Activated B cell treated with CpG ODN at 0.5 μM for 24 hours (primary cell): ENCODE measurements at places on chromosomes 1 and 21.

DNA sequence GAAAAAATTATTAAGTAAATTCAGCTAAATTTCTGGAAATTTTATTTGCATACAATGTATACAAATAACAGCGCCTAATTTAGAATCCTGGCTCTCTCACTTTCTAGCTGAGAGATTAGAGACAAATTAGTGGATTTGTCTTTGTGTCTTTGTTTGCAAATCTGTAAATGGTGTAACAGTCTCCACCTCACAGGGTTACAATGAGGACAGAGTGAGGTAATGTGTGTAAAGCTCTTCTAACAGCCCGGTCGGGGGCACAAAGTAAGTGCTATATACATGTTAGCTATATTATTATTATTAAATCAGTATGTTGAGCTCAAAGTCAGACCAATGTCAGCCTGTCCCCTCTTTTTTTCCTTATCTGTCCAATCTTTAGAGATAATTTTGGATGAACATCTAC, 5.0 kb upstream of the ADAMTSL4 start:
- no peak for DNase-seq

DNA sequence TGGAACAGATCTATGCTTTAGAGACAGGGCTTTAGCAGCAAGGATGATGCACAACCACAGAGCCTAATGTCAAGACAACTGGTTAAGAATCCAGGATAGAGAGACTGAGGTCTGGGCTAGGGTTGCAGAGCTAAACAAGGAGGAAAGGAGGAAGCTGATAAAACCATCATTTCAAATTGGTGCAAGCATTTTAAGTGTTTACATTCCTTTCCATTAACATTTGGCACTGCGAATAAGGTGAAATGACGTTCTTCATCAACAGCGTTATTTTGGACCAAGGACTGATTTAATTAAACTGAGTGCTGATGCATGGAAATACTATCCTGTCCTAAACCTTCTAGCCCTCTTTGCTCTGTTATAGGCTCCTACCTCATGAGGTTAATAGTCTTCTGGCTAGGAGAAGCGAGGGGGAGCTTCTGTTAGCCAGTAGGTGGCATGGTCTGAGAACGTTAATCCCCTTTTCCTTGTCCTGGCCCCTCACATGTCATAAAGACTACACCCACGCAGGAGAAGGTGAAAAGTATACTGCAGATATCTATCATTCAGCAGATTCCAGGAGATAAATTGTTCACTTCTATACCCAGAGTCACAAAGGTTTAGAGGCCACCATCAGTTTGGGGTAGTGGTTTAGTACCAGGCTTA, 7.6 kb upstream of the C1orf21 start:
- no peak for DNase-seq

DNA sequence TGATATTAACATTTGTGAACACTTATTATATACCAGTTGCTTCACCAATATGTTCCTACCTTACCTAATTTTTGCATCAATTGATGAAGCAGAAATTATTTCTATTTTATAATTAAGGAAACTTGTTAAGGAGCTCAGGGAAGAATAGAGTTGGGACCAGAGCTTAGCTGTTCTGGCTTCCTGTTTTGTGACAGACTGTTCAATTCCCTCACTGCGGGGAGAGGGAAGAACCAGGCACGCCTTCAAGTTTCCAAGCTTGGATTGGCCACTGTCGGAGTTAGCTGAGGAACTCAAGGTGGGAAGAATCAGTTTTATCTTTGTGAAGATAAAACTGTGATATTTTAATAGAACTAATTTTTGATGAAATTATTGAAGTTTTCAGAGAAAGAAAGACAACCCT, 142.3 kb upstream of the LMO4 start:
- no peak for DNase-seq

- DNase-seq, result no peak
Observed at GRCh38 chr1:192691041-192691440, 55.1 kb downstream of the RGS13 start.

GRCh38 chr1:200654660-200655059, 15.0 kb downstream of the DDX59 start:
- DNase-seq, result no peak

DNA sequence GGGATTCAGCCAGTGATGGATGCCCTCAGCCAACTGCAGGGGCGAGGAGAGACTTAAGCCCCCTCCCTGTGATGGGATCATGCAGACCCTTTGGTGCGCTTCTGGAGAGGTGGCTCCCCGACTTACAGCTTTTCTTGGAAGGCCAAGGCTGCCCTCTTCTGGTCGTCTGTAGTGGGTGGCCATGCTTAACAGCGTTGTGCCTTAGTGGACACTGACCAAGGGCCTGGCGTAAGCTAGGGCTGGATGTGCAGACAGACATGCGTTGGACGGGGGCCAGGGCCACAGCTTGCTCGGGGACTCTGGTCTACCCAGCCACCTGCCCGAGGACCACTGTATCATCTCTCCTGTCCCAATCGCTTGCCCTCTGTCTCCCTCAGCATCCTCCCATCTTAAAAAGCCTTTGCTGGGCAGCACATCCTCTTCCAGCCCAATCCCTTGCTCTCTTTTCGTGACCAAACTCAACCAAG, 5.5 kb downstream of the AZIN2 start:
- peak; percentile 33 for DNase-seq

GRCh38 chr1:197021716-197022115, 44.4 kb downstream of the CFHR5 start:
- no peak for DNase-seq

- no peak for DNase-seq
Observed at GRCh38 chr1:53740621-53741105, 1.7 kb upstream of the GLIS1 start.

- no peak for DNase-seq
Observed at GRCh38 chr1:177310326-177310725, 139.6 kb downstream of the BRINP2 start.

GRCh38 chr1:87007323-87007722, 92.9 kb downstream of the HS2ST1 start:
- no peak for DNase-seq

- no peak for DNase-seq
Observed at GRCh38 chr1:211579440-211580302, 710 bp upstream of the SLC30A1 start.

- no peak for DNase-seq
Observed at GRCh38 chr1:16608838-16609560, 4.4 kb downstream of the NBPF1 start.

GRCh38 chr1:19382222-19382621, 70.1 kb downstream of the SLC66A1 start:
- DNase-seq, result no peak

GRCh38 chr1:82065916-82066315, 265.2 kb downstream of the ADGRL2 start:
- DNase-seq, result no peak

DNA sequence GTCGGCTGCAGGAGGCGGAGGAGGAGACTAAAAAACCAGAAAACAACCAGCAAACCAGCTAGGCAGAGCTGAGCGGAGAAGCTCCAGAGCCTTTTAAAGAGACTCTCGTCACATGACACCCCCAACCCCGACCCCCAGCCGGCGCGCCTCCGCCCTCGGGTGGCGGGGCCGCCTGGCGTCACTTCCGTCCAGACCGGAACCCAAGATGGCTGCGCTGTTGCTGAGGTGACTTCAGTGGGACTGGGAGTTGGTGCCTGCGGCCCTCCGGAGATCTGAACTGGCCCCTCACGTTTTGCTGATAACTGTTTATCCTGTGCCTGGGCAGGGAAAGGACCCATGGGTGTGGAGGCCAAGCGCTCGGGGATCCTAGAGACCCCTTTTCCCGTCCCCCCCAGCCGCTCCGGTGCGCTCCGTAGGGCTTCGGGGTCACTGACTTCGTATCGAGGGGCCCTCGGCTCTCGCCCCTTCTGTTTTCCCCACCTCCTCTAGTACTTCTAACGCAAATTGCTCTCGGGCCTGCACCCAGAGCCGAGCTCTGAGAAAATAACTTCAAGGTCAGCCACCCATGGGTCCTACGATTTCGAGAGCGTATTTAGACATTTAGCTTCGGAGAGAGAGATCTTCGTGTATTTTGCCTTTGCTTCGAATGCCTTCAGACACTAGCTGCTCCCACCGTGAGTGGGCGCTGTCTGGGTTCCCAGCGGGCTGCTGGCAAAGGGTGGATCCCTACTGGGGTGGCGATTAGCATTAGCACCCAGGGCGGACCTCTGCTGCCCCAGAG, at the start of gene SDHC:
Gene SDHC, plus strand, starts transcription at position 181 of the 781 bp plus-strand sequence. Its CDS starts 25 bp downstream, at position 206.
- peak; percentile 83 for DNase-seq

GRCh38 chr1:98322966-98323365, 338.6 kb upstream of the SNX7 start:
- no peak for DNase-seq

DNA sequence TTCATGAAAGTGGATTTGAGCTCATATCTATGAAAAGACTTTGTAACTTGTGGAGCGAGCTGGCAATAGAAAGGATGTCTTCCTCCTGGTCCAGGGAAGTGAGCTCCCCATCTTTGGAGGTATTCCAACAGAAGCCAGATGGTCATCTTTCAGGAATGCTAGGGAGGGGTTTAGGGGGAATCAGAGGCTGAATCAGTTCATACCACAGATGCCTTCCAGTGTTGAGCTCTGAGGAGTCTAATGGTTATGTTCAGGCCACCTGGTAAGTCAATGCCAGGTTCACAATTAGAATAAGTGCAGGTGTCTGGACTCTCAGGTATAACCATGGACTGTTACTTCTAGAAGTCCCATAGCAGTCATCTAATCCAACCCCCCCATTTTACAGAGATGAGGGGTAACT, 119.1 kb downstream of the ACTL8 start:
- no peak for DNase-seq

GRCh38 chr21:35309316-35309715, 260.2 kb upstream of the RUNX1 start:
- DNase-seq, result no peak

DNA sequence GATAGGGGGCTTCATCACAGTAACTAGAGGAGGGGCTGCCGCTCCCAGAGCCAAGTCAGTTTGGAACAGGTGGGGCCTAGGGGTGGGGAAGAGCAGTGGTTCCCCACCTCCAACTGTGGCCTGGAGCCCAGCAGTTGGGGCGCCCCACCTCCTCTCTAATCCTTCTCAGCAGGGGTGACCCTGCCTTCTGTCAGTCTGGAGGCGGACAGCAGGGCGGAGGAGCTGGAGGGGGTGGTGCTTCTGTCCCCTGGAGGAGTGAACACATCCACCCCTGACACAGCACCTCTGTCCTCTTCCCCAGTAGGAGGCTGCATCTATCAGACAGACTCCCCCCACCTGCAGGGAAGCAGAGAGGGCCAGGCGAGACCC, 73.8 kb downstream of the MRPL37 start:
- DNase-seq, result no peak

DNA sequence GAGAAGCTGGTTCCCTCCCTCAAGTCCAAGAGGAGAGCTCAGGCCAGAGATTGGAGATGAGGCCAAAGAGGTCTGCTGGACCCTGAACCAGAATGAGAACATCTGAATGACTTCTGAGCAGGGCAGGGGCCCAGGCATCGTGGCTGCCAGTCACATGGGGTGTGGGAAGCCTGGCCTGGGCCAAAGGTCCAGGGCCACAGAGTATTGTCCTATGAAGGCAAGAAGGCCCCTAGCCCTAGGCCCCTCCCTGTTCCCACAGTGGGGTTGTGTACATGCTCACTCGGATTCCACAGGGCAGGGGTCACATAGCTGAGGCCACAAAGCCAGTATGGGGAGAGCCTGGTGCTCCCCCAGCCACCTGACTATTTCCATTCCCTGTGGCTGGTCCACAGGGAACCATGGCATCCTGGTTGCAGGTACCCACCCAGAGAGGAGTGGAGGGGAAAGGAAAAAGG, 18.5 kb upstream of the SLC1A7 start:
- DNase-seq, result no peak
